CD4-positive, alpha-beta T cell treated with Interferon gamma for 1 hour (primary cell): ENCODE measurements at places on chromosomes 4 and X.

GRCh38 chrX:46953137-46953527 is 40.9 kb downstream of the JADE3 start:
- no peak for DNase-seq

DNA sequence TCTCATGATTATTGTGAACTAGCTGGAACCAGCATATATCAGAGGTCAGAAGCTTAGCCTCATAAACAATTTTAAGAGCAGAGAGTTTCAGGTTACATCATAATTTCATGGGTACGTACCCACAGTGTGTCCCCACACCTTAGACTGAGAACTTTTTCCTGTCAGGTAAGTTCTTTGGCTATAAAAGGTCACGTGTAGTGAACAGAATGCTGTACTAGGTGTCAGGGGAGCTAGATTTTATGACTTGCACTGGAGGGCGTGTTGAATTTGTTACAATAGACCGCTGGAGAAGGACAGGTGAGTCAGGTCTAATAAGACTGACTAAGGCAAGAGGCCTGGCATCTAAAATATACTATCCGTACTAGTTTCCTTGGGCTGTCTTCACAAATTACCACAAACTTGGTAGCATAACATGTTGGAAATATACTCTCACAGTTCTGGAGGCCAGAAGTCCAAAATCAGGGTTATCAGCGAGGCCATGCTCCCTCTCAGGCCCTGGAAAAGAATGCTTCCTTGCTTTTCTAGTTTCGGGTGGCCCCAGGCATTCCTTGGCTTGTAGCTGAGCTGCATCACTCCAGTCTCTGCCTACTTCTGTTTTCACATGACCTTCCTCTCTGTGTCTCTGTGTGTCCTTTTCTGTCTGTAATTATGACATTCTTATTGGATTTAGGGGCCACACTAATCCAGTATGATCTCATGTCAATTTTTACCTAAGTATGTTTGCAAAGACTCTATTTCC is 512.0 kb upstream of the NR3C2 start:
- DNase-seq = no peak

DNA sequence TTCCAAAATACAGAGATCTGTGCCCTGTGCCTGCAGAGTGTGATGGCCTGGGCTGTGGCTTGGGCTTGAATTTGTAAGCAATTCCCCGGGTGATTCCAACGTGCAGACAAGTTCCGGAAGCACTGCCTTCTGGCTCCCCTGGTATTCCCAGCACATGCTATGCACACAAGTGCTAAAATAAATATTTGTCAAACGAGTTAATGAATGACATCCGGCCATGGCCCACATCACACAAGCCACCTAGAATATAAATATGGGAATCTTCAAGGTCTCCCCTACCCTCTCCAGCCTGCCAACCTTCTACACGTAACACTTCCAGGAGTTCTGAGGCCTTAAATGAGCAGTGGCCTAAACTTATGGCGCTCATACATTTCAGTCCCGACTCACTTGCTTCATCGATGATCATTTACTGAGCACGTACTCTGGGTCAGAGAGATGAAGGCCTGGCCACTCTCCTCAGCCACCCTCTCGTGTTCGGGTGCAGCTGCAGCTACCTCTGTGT is 21.3 kb downstream of the DCTD start:
- no peak for DNase-seq

DNA sequence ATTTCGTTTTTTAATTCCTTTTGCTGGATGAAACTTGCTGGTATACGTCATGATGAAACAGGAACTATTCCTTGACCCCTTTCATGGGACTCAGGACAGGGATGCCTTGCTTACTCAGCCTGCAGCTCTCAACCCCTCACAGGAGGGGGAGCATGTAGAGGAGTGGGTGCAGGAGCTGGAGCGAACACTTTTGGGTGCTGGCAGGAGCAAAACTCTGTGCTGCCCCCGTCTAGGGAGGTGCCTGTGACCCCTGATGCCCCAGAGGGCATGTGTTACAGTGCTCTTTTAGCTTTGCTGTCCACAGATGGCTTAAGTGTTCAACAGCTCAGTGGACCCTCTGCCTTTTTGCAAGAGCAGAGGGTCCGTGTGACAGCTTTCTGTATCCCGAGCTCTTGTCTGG is 56.8 kb upstream of the TEX13C start:
- no peak for DNase-seq

DNA sequence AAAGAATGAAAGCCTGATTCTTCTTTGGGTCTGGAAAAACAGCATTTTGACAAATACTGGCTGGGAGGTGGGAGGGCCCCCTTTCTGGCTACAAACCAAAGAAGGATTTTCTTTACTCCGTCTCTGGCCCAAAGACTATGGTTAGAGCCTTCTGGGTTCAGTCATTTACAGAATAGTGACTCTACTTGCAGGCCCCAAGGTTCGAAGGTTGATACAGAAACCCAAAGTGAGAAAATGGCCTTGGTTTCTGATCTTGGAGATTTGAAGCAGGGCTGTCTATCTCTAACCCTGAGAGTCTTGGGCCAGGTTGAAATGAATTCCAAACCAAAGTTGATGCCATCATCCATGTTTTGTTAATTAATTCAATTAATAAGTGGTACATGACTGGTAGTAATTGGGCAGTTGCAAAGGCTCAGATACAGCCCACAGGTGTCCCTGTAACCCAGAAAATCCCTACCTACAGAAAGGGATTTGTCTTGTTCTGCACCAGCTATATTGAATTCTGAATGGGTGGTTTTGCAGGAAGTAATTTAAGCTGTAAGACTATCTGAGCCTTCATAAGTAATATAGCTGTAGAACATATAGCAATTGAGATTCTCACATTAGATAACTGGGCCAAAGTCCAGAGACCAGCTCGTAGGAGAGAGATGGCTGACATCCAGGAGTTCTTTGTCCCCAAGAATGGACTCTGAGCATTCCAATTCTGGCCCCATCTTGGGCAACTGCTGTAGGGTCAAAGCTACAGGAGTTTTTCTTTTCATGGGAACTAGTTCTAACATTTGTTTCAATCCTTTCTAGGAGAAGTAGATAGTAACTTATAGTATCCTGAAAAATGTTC is 34.5 kb downstream of the CHRNA9 start:
- no peak for DNase-seq

- DNase-seq = no peak
Measured at GRCh38 chrX:47160781-47161180, 15.8 kb downstream of the RBM10 start.

GRCh38 chrX:66632981-66633380 is 5.9 kb downstream of the EDA2R start:
- DNase-seq = no peak

DNA sequence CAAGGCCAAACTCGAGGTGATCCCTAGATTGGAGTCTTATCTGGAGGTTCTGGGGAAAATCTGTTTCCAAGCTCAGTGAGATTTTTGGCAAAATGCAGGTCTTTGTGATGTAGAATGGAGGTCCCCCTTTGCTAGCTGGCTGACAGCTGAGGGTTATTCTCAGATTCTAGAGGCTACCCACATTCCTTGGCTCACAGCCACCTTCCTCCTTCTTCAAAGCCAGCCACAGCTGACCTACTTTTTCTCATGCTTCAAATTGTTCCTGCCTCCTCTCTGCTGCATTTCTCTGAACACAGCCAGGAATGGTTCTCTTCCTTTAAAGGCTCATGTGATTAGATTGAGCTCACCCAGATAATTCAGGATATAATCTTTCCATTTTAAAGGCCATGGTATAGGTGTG is 86.9 kb downstream of the VCX3A start:
- DNase-seq = no peak

- no peak for DNase-seq
Measured at GRCh38 chrX:71251466-71251973, 2.4 kb downstream of the ZMYM3 start.

DNA sequence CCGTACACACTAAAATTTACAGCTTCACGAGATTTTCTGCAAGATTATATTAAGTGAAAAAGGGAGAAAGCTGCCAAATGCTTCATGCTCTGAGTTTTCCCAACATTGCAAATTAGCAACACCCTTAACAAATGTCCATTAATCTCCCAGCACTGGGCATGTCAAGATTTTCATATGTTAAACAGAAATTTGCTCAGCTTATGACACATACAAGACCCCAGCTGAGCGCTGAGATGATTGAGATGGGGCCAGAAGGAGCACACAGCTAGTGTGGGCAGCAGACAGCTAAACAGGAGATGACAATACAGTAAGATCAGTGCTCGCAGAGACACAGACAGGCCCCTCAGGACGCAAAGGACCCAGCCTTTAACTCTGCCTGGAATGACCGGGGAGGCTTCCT is 208.8 kb downstream of the STK32B start:
- DNase-seq = no peak

GRCh38 chrX:36019125-36019524 is 99.6 kb downstream of the CFAP47 start:
- no peak for DNase-seq

DNA sequence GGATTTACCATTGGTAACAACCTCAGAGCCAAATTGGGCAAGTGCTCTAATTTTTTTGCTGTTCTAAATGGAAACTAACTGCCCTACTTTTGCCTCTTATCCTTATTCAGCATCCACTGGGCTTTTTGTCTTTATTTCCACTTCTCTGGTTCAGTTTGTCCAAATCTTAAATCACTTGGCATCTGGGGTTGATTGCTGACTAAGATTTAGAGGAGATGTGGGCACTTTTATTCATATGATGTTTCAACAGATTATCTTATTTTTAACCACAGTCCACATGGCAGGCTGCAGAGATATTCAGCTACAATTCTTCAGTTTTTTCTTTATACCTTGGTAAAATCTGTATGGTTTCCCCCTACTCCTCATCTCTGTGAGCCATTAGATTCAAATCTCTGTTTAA is 1161.4 kb upstream of the PCDH7 start:
- no peak for DNase-seq

- DNase-seq = no peak
Measured at GRCh38 chr4:173214231-173214630, 45.6 kb downstream of the GALNT7 start.

DNA sequence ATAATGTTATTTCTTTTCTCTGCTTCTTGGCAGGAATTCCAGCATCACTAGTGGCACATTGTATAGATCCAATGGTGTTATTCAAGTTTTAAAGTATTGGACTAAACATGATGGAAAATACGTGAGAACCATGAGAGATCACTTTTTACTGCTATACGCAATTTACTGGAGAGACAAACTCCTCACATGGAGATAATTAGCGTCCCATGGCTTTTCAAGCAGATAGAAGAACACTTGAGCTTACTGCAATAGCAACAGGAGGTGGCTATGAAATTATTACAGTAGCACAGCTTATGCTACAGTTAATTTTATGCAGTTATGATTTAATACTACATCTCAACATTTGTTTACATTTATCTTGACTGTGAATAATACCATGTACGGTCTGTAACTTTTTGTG is 11.9 kb upstream of the TMEM185A start:
- no peak for DNase-seq

DNA sequence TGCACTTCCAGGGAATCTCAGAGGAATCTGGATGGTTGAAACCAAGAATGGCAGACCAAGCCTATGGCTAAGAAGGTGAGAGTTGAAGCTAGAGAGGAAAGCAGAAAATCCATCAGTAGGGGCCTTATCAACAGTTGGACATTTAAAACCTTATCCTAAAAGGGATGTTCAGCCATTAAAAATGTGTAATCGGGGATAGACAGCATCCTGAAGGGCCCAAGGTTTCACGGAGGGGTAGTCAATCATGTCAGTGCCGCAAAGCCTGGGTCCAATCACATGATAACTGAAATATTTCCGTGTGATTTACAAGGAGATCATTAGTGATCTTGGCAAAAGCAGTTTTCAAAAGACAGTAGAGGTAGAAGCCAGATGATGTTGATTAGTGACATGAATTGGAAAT is 61.9 kb upstream of the ELOVL6 start:
- DNase-seq = no peak

GRCh38 chrX:103637604-103638338 is 9.0 kb downstream of the TCEAL1 start:
- DNase-seq = no peak

GRCh38 chrX:77922787-77923186 is 12.3 kb downstream of the ATP7A start:
- DNase-seq = no peak

DNA sequence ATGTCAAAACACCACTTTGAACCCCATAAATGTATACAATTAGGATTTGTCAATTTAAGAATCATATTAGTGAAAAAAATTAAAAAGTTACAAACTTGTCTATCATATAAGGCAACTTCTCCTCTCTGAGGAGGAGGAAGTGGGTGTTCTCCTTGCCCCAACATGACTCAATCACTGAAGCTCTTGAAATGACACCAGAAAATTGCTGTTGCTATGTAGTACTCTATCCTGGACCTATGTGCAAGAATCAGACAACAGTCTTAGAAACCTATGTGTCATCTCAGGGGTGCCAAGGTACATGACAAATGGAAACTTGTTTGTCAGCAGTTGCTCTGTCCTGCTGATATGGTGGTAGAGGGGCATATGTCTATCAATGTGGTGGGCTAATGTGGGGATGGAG is 47.7 kb downstream of the HMGB3 start:
- no peak for DNase-seq

DNA sequence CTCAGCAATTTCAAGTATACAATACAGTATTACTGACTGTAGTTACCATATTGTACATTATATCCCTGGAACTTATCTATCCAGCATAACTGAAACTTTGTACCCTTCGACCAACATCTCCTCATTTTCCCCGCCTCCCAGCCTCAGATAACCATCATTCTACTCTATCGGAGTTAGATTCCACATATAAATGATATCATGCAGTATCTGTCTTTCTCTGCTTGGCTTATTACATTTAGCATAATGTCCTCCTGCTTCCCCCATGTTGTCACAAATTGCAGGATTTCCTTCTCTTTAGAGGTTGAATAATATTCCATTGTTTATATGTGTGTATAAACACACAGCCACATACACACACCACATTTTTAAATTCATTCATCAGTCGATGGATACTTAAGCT is 218.1 kb downstream of the MAML3 start:
- DNase-seq = no peak

DNA sequence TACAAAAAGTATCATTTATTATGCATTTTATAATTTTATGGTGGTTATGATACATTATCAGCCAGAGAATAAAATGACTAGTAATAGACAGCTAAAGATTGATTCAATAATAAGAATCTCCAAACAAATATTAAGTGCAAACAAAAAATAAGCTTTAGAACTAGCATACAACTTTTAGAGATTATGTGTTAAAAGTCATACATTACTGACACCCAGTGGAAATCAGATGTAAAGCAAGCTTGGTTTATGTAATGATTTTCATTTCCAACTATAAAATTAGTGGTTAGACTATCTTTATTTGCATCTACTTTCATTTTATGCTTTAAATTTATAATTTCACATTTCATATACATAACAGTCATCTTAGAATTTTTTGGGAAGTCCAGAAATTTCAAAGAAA is 57.7 kb downstream of the IL13RA2 start:
- DNase-seq = no peak
